ENCODE measurements at places on chromosomes 11 and 22.

GRCh38 chr22:37331856-37332536, 49.7 kb downstream of the CYTH4 start:
- no peak for DNase-seq

DNA sequence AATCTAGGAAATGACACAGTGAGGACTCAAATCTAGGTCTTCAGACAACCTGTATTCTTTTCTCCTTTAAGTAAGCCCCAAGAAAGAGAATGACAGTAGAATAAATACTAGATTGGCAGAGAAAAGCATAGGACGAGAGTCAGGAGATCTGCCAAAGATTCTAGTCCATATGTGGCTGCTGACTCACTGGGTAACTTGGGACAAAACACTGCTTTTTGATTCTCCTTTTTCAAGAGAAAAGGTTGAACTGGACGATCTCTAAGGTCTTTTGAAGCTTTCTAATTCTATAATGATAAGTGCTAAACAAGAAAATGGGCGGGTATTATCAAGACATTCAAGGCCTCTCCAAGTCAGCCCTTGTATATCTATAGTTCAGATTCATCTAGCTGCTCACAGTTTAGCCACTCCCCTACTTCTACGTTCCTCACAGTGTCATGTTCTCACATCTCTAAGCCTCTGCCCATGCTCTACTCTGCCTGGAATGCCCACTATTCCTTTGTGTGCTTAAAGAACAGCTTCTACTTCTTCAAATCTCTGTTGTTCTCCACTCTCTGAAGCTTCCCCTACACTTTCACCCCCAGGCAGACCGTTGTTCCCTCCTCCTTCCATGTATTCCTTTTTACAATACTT, 53.0 kb downstream of the RELT start:
- peak; percentile 39 for DNase-seq

GRCh38 chr11:103358251-103358650, 249.0 kb downstream of the DYNC2H1 start:
- no peak for DNase-seq

DNA sequence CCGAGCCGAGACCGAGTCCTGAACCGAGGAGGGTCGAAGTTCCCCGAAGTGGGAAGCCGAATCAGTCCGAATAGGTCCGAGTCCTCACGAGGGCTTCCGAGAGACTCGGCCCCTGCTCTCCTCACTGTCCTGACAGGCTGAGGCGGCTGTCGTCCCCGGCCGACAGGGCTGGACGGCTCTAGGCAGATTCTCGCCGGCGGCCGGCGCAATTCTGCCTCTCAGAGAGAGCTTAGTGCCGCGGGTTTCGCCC, 191 bp upstream of the DEAF1 start:
- no peak for DNase-seq

DNA sequence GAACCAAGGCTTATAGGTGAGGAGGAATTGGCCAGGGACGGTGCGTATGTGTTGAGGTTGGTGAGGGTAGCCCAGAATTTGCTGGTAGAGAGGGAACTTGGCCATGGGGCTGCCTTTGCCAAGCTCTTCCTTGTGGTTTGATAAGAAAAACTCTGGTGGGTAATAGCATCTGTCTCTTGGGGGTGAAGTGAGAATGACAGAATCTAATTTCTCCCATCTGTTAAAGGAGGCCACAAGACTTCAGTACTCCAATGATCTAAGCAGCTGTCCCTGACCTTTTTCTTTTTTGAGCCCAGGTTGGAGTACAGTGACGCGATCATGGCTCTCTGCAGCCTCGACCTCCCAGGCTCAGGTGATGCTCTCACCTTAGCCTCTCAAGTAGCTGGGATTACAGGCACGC, 36.0 kb upstream of the PICK1 start:
- no peak for DNase-seq

DNA sequence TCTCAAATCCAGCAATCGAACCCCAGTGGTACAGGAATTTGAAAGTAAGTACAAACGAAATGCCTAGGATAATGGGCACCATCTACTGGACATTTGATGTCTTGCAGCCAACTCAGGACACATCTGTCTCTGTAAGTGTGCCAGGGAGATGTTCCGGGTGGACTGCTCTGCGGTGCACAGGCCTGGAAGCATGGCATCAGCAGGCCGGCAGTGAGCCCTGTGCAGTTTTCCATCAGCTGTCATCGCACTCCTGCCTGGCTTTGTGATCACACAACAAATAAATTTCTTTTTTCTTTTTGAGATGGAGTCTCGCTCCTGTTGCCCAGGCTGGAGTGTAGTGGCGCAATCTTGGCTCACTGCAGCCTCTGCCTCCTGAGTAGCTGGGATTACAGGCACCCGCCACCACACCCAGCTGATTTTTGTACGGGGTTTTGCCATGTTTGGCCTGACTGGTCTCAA, 71.0 kb downstream of the JAM3 start:
- DNase-seq: peak; percentile 52

- no peak for DNase-seq
Measured at GRCh38 chr11:128226106-128226716, 361.1 kb downstream of the ETS1 start.

DNA sequence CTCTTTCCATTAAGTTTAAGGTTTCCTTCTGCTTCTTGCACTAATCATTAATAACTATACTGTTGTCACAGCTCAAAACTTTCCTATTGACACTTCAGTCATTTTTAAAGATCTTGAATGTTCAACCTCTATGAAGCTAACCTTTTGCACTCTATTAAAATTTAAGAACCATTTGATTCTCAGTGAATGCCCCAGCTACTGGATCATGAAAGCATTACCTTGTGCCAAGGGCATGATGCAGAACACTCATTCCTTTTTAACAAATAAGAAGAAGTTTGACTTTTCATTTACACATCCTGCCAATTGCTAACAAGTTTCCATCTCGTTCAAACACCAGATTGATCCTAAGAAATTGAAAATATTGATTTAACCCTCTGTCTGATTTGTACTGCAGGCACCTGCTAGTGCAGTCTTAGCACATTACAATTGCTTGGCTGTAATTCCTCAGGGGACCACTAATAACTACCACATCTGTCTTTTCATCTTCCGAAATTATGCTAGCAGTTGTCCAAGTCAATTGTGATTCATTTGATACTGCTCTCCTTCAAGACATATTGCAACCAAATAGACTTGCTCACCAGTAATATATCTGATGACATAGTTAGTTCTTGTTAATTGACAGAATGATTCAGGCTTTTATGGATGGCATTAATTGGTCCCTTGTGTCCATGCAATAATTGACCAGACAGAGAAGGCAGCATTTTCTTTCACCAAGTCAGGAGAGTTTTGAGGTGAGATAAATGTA, 158.4 kb downstream of the TEAD1 start:
- DNase-seq: no peak

GRCh38 chr11:103488031-103488461, 378.8 kb downstream of the DYNC2H1 start:
- DNase-seq: no peak

DNA sequence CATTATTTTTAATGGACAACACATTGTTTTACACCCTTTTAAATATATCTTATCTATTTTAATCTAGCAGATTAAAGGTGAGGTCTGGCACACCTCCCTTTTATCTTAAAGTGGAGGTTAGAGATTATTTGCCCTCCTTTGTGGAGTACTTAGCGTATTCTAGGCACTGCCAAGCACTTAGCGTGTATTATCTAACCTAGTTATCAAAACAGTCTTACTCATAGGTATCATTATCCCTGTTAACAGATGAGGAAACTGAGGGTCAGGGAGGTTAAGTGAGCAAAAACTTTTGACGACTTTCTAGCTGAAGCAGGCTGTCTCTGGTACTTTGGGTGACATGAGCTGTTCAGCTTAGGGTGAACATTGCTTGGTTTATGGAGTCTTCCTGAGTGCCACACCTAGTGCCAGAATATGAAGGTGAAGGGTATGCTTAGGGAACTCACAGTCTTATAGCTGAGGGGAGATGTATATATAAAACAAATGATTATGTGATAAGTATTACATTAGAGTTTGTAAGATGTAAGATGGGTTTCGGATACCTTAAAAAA, 55.0 kb downstream of the ZNRF3 start:
- no peak for DNase-seq

- no peak for DNase-seq
Measured at GRCh38 chr11:60378354-60378753, at the start of gene MS4A7. TSS of gene MS4A7 (plus strand) at chr11:60378532. CDS start at chr11:60383142, 4,610 bp downstream.

GRCh38 chr11:110026858-110027626, 66.2 kb upstream of the ZC3H12C start:
- DNase-seq: no peak

- DNase-seq: no peak
Measured at GRCh38 chr11:211295-211694, 3.8 kb downstream of the RIC8A start.

DNA sequence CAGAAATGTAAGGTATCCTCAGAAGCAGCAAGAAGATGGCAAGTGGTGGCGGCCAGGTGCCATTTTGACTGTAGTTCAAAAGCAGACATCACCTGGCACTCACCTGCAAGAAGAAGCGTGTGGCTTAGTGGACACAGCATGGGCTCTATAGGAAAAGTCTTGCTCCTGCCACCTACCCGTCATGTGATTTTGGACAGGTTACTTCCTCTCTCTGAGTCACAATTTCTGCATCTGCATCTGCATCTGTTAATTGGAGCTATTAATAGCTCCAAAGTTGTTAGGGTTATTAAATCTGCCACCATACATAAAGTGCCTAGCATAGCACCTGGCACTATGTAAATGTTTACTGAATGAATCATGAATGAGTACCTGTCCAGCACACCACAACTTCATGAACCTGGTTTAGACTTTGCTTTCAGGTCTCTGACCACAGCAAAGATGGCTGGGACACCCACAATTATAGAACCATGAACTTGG, 16.8 kb downstream of the RAB30 start:
- DNase-seq: no peak

- no peak for DNase-seq
Measured at GRCh38 chr11:86245369-86246292, 1.1 kb downstream of the EED start.

DNA sequence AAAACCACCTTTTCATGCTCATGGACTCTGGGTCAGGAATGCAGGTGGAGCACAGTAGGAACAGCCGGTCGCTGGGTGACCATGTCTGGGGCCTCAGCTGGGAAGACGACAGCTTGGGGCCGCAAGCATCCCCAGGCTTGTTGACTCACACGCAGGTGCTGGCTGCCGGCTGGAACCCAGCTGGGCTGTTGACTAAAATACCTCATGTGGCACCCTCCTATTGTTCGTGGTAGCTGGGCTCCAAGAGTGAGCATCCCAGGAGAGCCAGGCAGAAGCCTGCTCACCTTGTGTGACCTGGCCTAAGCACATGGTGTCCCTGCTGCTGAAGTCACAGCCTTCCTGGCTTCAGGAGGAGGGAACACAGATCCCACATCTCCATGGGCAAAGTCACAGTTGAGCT, 9.4 kb downstream of the DPP3 start:
- DNase-seq: no peak

- DNase-seq: no peak
Measured at GRCh38 chr11:78957476-78958245, 383.0 kb upstream of the NARS2 start.

DNA sequence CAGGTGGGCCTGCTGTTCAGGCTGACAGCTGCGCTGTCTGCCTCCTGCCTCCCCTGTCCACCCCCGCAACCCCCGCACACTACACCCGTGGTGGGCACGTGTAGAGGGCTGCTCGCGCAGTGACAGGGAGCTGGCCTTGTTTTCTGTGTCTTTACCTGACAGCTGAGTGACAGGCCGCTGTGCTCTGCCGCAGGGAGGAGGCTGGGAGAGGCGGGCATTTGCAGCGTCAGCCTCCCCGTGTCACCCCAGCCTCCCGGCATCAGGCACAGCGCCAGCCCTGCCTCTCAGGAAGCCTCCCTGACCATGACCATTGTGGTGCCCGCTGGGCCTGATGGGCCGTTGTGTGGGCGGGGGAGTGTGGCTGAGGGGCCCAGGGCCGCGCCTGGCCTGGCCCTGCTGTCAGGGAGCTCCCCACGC, 32.0 kb upstream of the RELT start:
- no peak for DNase-seq

GRCh38 chr11:95375451-95375850, 144.4 kb upstream of the SESN3 start:
- no peak for DNase-seq

- DNase-seq: no peak
Measured at GRCh38 chr11:2734181-2735052, 34.6 kb upstream of the KCNQ1OT1 start.

- DNase-seq: no peak
Measured at GRCh38 chr11:36253238-36253637, 36.0 kb downstream of the COMMD9 start.

DNA sequence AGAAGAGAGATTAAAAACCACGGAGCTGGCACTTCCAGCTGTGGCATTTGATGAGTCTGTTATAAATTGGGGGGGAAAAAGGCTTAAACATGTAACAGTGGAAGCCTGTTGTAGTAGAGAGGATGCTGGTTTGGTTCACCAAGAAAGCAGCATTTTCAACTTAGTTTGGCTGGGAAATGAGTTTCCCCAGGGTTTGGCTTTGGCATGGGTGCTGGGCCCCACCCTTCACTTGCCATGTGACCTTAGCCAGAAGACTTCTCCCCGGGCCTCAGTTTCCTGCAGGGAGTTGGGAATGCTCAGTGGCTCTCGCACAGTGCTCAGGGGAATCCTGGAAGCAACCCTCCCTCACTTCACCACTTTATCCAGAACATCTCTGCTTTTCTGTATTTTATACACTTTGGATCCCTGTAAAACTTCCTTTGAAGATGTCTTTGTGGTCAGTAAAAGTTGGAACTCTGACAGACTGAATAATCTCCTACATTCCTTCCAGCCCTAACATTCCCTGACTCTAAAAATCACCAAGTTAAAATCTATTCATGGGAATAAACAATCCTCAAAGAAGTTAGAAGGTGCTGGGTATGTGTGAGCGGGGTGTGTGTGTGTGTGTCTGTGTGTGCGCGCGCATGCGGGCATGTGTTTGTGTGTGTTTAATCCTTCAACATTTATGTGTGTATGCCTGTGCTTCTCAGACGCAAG, 166.0 kb downstream of the TENM4 start:
- DNase-seq: peak; percentile 32

GRCh38 chr11:109304159-109304558, 117.8 kb upstream of the C11orf87 start:
- DNase-seq: no peak

GRCh38 chr11:36953976-36954375, 355.9 kb upstream of the RAG2 start:
- DNase-seq: no peak

DNA sequence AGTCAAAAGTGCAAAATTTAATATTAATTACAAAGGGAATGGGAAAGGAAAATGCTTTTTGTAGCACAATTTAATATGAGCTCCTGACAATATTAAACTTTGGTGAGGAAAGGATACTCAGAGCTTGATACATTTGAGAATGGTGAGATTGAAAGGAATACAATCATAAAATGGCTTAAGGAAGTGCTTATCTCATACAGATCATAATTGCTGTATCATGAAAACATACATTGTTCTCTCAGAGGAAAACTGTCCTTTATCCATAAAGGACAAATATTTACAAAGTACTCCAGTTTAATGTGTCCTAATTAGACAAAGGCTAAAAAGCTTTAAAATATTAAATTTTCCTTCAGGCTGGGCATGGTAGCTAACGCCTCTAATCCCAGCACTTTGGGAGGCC, 260.4 kb downstream of the TMEM135 start:
- DNase-seq: no peak
